ENCODE measurements at places on chromosomes 1 and 21.

GRCh38 chr21:33825915-33826314, 89.7 kb downstream of the ATP5PO start:
- DNase-seq, result no peak

DNA sequence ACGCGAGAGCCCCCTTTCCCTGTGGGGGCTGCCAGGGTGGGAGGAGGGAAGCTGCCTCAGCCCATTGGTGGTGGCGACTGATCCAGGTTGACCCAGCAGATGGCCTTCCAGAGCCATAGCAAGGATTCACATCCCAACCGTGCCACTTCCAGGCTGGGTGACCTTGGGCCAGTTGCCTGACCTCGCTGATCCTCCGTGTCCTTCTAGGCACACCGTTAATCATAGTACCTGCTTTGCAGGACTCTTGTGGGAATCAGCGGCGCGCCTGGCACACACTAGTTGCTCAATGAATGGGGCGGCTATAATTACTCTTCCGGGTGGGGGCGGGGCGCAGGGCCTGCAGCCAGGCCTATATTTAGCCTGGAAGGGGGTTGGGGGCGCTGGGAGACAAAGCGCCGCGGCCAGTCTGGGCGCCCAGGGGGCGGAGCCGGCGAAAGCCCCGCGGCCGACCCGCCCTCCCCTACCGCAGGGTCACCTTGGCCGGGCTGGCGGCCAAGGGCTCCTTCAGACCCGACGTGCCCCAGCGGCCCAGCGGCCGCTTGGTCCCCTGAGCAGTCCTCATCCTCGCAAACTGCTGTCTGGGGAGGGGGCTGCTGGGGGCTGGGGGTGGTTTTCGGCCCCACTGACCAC, 5.1 kb downstream of the HSPB7 start:
- DNase-seq, result peak; percentile 79

- DNase-seq, result no peak
These were observed 23.9 kb downstream of the MEF2D start for GRCh38 chr1:156476501-156477298.

DNA sequence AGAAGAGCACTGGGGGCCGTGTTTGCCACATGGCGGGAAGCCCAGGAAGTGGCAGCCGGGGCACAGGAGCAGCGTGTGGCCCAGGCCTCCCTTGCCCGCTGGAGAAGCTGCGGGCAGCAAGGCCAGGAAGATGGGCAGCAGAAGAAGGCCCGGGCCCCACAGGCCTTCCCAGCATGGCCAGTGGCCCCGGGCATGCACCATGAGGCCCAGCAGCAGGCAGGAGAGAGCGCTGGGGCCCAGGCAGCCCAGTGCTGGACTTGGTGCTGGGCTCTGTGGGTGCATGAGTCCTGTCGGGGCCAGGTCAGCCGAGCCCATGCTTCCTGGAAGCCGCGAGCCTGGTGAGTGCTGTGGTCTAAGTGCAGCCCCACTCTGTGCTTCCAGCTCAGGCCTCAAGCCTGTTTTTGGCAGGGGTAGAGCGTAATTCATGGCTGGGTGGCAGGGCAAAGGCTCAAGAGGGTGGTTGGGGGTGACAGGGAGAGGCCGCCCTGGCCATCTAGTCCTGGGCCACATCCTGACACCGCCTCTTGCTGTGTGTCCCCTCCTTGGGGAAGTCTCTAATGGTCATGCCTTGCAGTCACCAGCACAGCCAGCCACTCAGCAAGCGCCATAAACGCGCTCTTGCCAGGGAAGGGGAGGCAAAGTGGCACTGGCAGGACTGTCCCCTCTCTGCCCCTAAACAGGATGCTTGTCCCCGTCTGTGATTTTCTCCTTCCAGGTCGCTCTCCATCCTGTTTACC, 21.3 kb downstream of the MTHFR start:
- DNase-seq, result no peak

DNA sequence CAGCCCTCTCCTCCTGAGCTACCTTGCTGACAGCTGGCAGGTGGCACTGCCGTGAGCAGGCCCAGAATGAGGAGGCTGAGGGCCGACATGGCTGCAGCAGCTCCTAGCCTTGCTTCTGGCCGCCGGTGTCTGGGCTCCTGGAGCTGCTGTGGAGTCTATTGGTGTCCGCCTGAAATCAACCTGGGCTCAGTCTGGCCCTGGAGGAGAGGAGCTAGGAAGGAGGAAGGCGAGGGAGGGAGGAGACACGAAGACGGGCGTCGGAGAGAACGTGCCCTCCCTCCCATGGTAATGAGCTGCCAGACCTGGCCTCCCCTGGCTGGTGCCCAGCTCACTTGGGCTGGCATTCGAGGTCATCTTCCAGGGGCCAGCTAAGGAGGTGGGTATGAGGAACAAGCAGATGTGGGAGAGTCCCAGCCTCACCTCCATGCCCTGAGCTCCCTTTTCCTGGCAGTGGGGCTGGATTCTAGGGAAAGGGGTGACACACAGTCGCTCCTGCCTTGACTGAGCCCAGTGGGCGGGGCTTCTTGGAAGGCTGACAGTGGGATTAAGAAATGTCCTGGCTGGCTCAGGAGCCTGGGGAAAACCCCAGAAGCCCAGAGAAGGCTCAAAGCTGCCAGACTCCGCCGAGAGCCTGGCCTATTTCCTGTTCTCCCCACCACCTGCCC, at the start of gene PDZK1IP1:
PDZK1IP1 (minus strand) TSS at position 193 of the 665 bp plus-strand sequence; CDS start at position 89, 104 bp downstream.
- no peak for DNase-seq

DNA sequence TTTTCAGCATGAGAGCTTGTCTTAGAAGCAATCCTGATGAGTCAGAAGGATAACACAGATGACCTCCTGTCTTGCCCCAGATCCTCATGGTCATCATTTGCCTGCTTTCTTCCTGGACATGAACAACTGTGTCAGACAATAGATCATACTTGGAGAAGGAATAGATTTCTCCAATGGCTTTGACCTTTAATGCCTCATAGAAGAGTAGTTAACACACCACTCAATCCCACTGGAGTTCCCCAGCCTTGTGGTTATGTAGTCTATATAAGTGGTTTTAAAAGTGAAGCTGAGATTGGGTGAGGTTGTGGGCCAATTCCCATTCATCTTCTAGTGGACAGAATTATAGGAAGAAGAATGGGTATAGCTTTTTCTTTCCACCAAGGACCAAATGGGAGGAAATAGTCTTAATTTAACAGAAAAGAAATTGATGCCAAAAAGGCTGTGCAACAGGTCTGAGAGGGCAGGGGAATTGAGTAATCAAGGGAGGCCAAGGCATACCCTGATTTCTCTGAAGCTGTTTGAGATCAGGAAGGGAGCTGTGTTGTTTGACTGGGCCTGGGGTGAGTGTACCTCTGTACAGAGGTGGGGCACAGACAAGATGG, 14.4 kb downstream of the PRCC start:
- DNase-seq, result no peak

GRCh38 chr1:4468386-4468785, 186.0 kb upstream of the AJAP1 start:
- DNase-seq, result no peak

- DNase-seq, result no peak
These were observed 2.5 kb downstream of the AKNAD1 start for GRCh38 chr1:108854221-108855019.

DNA sequence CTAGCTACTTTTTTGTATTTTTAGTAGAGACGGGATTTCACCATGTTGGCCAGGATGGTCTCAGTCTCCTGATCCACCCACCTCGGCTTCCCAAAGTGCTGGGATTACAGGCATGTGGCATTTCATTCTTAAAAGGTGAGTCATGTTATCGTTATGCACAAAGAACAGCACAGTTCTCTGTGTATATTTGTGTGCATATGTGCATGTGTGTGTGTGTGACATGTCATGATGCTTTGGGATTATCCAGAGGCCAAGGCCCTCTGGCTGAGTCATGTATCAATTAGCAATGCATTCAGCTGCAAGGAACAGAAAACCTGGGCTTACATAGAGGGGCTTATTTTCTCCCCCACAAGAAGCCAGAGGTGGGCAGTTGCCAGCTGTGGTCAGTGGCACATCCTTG, 301.7 kb upstream of the KAZN start:
- DNase-seq, result no peak

DNA sequence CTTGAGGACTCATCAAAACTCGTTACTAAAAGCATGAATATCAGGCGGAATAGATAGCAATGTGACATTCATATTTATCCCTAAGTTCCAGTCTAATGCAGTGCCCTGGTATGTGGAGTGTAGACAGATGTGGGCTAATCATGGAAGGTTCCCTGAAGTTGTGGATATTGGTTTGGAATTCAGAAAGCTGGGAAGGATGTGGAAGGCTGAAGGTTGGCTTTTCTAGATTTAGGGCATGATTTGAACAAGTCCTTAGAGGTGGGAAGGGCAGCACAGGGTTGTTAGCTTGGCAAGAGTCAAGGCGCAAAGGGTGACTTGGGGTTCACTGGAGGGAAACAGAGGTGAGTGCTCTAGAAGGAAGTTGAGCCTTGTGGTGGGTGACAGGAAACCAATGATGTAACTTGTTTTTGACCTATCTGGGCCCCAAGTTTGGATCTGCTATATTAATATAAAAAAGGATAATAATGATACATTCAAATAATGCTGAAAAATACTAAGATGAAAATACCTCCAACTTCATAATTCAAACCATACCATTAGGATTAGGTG, 21.9 kb downstream of the LGALS8 start:
- DNase-seq, result no peak

Measured in GM13976 (cell line).